ENCODE measurements at places on chromosomes 6 and 20. TPM values are rescaled to one million over a fixed set of nuclear protein-coding genes. Genes with fewer than 3 reads are reported as not detected.

- DNase-seq, result no peak
Observed at GRCh38 chr20:9417665-9418064, 96.7 kb upstream of the LAMP5 start.

DNA sequence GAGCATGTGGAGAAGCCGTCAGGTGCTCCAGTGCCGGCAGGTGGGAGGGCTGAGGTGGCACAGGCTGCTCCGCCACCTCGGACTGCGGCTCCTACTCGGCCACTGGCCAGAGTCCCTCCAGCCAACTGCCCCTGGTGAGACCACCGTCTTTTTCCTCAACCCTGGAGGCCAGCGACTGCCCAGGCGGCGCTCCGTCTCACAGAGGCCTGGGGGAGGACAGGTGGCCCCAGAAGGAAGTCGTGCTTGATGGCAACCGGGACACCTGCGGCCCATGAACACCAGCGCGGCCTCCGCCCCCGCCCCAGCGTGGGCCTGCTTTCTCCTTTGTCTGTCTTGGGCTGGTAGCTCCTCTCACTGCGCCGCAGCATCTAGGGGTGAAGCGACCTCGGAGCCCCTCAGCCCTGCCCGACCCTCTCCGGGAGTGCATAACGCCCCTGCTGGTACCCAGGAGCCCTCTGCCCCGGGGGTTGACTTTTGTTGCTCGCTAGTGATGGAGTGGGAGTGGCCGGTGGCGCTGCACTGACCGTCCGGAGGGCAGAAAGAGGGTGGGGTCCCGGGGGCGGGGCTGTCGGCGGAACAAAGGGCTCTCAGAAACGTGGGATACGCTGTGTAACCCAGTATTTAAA lies 706 bp upstream of the TUBB2B start:
- no peak for DNase-seq

- DNase-seq, result no peak
Observed at GRCh38 chr6:109058620-109059019, 36.0 kb downstream of the SESN1 start.

DNA sequence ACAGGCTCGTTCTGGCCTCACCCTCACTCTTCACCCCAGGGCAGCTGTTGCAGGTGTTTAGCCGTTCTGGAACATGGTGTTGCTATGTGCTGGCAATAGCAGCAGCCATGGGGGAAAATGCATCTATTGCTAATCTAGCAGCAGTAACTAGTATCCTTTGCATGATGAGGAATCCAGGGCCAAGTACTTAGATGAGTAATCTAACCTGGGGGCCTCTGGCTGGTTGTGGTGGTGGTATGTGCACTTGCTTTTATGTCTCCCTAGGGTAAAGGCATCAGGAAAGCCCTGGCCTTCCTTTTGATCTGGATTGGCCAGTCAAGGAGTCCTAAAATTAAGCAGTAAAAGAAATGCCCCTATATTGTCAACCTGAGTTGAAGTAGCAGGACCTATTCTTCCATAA lies 594.5 kb upstream of the MAP3K7 start:
- no peak for DNase-seq

DNA sequence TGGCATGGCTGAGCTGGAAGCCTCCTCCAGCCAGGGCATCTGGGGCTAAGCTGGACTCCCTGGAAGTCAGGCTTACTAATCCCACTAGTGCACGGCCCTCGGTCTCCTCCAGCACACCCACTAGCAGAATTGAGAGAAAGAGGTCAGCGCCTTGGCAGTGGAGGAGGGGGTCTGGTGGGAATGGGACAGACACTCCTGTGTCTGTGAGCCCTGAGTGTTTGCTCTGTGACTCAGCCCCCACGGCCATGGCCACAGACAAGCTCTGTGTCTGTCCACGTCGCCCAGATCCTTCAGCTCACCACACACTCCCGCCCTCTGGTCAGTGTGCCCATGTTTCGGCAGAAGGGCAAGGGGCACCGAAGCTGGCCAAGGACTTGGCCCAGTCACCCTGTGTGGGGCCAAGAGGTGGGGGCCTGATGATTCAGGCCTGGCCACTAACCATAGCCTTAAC lies 8.8 kb downstream of the MDFI start:
- no peak for DNase-seq

The ERVFRD-1 gene
- total RNA-seq, result not detected

DNA sequence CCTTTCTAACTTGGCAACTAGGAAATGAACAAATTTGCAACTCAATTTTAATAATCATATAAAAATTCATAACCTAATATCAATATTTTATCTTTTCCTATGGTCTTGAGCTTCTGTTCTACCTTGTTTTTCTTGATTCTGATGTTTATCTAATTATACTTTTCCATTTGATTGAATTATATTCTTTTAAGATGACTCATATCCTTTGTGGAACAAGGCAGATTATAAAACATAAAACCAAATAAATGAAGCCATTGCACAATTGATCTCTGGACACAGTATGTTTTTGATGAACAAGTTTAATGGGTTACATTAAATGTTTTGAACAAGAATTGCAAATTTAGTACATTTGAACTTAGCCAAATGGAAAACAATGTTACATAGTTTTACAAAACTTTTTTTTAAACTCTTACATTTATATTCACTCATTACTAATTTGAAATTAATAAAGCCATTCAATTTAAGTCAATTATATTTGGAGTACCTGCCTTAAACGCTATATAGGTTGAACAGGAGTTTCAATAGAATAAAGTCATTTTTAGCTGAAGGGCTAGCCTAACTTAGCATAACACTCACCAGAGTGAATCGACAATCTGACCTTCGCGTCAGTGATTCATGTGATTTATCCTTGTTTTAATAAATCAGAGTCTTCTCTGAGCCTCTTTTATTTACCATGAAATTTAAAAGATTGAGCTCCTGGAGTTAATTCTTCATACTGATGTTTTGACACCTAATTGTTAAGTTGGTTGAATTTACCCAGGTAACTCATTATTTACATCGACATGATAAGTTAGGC lies 3.8 kb downstream of the NCOA7 start:
- DNase-seq, result no peak

The BYSL gene
- 21.4 TPM for total RNA-seq

DNA sequence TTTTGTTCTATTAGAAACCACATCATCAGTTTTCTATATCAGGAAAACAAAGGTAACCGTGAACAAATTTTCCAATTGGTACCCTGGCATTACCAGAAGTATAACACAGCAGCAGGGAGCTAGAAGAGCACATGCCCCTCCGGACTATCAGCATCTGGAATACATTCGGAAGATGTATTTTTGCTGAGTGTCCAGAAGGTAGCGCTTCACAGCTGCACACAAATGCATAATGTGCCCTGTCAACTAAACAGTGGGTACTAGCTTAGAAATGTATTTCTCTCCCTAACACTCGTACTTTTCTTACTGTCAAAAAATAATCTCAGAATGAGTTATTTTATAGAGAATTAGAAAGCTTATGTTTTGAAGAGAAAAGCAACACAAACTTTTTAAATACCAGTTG lies 77.6 kb downstream of the HUS1B start:
- peak; percentile 15 for DNase-seq

DNA sequence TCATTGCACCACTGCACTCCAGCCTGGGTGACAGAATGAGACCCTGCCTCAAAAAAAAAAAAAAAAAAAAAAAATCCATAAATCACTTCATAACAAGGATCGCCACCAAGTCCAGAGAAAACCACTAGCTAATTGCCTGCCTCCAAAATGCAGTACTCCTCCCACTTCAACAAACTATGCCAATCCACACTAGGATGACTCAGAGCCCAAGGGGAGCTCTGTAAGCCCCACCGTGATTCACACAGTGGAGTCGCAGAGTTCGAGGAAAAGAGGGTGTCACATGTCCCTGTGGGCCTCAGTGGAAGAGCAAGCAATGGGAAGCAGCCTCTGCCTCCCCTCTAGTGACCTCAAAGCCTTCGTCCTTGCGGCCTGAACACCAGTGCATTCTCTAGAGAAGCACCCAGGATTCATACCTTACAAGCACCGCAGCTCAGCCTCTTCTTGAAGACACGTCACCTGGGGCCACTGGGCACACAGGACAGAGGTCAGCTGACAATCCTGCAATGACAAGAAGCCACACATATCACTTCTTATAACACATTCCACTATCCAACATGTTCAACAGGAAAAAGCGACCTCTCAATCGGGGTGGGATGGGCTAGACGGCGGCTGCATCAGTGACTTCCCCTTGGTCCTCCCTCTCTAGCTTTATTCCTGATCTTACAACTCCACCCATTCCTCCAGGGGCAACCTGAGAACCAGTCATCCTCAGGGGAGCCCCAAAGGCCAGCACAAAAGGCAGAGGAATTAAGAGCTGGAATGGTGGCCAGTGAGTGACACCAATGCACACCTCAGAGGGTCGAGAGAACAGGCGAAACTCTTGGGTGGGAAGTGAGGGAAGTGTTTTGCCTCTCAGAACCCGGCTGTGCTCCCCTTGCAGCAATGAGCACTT lies 8.9 kb downstream of the SNHG17 start:
- DNase-seq, result no peak

The FOXQ1 gene
- total RNA-seq, result 78.5 TPM

The PDE7B gene
- 27.1 TPM for total RNA-seq

GRCh38 chr6:17719323-17720041 lies 12.8 kb upstream of the NUP153 start:
- no peak for DNase-seq

- DNase-seq, result no peak
Observed at GRCh38 chr20:4683261-4683660, 38.4 kb upstream of the PRND start.

GRCh38 chr6:166998256-166999144 lies 697 bp upstream of the CEP43 start:
- DNase-seq, result no peak

The GPANK1 gene
- total RNA-seq, result 11.7 TPM

- no peak for DNase-seq
Observed at GRCh38 chr6:98107801-98108200, 726.6 kb upstream of the POU3F2 start.

The HLA-G gene
- total RNA-seq, result not detected

The RXRB gene
- 13.7 TPM for total RNA-seq

The PI3 gene
- not detected for total RNA-seq

The IL22RA2 gene
- total RNA-seq, result not detected

DNA sequence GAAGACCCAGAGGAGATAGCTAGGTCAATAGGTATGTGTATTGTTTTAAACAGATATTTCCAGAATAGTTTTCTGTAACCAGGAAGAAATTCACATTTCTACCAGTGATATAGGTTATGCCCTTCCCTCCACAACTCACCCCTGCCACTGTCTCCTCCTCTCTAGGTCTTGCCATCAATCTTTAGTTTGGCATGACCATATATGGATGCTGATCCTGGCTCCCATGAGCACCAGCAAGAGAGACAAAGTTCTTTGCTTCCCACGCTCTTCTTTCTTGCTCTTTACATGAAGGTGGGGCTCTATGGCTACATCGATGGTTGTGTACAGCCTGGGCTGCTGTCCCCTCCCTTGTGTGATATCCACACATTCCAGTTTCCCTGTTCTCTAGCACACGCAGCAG lies 459.4 kb upstream of the ID4 start:
- no peak for DNase-seq

DNA sequence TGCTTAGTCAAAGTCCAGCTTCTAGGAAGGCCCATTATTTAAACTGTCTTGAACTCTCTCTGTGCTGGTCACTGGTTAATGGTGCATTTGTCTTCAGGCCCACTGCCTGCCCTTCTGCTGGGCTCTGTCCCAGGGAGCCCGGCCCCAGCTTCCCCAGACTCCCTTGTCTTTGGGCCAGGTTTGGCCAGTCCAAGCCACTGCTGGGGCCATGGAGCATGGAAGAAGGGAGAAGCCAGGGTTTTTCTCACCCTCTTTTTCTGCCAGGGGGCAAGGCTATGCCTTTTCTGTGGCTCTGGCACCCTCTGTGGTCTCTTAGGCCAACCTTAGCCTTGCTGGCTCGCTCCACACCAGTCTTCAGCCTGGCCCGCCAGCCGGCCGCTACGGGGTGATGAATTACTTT lies 390.0 kb upstream of the SULF2 start:
- no peak for DNase-seq

DNA sequence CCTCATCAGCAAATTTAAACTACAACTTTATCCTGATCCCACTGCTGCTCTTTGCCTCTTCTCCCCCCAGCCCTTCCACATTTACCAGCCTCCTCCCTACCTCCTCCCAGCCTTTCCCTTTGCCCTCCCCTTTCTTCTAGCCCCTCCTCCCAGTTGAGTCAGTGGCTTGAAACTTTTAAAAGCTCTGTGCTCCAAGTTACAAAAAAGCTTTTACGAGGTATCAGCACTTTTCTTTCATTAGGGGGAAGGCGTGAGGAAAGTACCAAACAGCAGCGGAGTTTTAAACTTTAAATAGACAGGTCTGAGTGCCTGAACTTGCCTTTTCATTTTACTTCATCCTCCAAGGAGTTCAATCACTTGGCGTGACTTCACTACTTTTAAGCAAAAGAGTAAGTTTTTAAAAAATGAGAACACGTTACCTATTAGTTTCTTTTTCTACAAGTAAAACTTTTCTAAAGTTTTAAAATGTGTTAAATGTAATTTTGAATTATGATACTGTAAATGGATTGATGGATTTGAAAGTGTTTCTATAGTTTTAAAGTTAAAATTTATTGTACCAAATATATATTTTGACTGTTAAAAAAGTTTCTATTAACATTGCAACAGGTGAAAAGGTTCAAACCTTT lies at the start of gene GJA1:
Gene GJA1, plus strand, starts transcription at position 203 of the 626 bp plus-strand sequence. CDS start 11,202 bp downstream, outside the sequence.
- peak; percentile 69 for DNase-seq

DNA sequence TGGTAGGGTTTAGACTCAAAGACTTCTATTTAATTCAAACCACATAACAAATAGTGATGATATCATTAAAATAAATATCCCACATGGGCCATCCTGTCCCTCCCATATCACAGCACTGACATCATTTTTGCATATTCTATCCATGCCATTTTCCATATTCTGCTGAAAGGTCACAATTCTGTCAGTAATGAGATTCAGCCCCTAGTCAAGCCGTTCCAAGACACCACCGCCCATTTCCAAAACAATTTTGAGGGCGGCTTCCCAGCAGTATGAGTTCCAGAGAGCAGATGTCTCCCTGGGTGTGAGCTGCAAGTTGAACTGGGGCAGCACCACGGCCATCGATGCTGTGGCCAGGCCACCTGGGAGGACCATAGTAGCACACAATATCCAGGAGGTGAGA lies 65.1 kb upstream of the PLEKHG1 start:
- DNase-seq, result no peak

The BACH2 gene
- 0.15 TPM for total RNA-seq

- DNase-seq, result peak; percentile 13
Observed at GRCh38 chr6:123316733-123317323, 319.9 kb downstream of the TRDN start.

DNA sequence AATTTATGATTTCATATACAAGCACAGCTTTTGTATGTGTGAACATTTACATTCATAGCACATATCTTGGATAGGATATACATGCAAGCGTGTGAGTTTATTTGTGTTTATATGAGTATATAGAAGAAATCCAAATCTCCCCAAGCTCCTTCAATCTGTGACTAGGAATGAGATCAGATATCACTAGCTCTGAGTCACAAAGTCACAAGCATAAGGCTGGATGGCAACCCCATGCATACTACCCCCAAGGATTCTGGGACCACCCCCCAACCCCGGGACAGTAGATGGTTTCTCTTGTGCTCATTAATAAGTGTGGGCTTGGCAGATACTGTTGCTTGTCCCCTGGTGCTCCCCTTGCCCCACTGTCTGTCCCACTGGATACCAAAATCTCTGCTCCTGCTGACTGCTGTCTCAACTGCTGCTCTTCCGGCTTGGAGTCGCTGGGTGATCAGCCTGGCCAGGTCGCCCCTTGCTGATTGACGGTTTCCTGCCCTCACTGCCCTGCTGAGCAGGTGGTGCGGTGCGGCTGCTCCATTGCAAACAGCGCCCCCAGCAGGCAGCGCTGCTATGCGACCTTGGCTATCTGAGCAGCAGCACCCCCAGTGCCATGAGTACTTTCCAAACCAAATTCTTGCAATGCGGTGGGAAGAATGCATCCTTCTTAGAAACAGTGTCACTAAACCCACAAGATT lies 279.4 kb downstream of the CD83 start:
- no peak for DNase-seq

- DNase-seq, result no peak
Observed at GRCh38 chr6:157093536-157093935, 229.8 kb downstream of the TMEM242 start.

The NOX3 gene
- not detected for total RNA-seq

Measured in NCI-H460 (cell line).